ENCODE measurements at places on chromosomes 2 and 18.

DNA sequence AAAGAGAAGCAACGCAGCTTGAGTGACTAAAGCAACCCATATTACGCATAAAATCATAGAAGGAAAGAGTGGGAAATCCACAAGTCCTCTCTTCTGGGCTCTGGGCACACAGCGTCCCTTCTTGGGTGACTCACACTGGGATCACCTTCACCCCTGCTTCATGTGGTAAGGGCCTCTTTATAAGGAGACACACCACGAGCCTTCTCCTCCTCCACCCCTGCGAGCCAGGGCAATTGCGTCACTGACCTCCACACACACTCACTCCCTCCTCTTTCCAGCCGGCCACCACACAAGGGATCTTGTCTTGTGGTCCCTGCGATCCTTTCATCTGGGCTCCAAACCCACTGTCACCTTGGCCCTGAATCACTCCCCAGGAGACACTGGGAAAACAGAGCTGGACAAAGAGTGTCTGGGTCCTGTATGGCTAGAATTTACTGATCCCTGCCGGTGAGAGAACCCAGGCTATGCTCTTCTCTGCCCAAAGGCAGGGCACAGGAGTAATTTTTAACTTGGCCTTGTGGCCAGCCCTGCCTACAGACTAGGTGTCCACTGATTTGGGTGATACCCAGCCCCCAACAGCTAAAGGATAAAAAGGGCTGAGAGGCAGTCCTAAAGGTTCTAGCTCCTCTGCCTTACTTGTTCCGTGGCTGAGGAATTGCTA is 35.3 kb downstream of the NHEJ1 start:
- no peak for DNase-seq

DNA sequence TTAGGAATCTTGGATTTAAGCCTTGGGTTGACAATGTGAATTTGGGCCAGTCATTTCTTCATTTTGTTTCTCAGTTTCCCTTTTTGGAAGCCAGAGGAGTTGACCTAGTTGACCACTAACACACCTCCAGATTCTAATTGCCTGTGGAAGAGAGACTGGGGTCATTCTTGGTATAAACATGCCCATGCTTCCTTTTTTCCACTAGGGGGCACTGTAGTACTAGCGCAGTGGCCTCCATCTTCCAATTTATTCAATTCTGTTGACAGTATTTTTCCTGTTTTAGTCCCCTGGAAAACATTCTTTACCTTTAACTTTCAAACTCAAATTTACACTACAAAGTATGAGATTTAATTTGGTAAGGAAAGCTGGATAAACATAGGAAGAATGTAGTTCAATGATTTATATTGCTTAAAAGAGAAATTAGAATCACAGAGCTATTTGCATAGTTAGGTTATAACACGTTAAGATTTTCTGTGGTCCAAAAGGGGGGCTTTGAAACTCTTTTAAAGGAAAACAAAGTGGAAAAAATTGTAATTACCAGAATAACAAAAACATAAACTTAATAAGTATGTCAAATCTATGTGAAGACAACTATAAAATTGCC is 57.5 kb upstream of the AGPS start:
- DNase-seq, result no peak

- DNase-seq, result no peak
These were observed 7.2 kb upstream of the DAW1 start for GRCh38 chr2:227864161-227864756.

DNA sequence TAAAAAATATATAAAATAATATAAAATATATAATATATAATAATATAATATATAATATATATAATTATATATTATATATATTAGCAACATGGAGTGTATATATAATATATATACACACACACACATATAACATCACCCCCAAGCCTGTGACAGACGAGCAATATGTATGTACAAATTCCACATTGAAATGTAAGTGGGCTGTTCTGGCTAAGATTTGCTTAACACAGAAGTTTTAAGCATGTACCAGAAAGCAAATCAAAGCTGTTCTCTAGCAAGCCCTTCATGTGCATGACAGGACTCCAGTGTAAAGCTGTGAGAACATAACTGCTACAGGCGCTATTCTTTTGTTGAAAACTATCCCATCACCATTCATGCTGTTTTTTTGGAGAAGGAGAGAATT is 261.7 kb upstream of the TNP1 start:
- DNase-seq, result no peak

DNA sequence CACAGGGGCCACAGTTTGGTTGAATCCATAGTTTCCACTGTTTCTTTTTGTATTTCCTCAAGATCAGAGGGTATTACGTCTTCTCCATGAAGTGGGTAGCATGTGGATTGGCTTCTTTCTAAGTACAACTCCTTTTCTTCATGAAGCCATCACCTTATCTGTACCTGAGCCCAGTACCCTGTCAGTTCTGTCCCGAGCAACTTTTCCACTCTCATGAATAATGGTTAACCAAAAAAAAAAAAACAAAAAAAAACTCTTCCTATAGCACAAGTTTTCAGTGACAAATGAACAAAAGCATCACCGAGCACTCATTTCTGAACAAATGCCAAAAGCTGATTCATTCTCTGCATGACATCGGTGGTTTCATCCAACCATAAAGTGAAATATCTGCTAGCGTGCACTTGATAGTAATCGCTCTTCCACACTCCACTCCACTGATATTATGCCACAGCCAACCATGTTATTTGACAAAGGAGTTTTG is 53.0 kb upstream of the CCDC150 start:
- DNase-seq, result no peak

DNA sequence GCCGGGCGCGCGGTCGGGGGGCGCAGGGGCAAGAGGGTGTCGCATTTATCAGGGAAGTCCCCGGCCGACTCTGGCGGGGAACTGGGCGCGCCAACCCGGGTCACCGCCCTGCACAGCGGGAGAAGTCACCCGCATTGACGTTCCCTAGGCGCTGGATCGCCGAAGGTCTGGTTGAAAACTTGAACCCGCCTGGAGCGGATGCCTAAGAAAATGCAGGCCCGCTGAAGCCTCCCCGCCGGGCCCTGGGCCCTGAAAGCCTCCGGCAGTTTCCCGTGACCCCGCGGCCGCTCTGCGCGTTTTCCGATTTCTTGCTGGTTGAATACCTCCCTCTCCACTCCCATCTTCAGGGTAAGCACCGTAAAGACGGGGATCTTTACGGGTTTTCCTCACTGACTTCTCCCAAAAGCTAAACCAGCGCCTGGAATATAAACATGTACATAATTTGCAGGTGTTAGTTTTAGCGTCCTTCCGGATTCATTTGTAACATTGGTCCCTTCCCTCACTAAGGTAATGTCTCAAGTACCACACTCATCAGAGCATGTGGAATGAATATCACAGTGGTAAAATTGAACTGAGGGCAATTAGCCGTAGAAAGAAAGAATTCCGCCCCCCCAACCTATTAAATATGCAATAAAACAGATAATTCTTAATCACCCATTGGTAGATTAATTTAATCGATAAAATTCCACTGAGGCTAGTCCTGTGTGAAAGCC is 675 bp upstream of the SPIRE1 start:
- no peak for DNase-seq

GRCh38 chr2:171985076-171985475 is 14.7 kb upstream of the METAP1D start:
- no peak for DNase-seq

DNA sequence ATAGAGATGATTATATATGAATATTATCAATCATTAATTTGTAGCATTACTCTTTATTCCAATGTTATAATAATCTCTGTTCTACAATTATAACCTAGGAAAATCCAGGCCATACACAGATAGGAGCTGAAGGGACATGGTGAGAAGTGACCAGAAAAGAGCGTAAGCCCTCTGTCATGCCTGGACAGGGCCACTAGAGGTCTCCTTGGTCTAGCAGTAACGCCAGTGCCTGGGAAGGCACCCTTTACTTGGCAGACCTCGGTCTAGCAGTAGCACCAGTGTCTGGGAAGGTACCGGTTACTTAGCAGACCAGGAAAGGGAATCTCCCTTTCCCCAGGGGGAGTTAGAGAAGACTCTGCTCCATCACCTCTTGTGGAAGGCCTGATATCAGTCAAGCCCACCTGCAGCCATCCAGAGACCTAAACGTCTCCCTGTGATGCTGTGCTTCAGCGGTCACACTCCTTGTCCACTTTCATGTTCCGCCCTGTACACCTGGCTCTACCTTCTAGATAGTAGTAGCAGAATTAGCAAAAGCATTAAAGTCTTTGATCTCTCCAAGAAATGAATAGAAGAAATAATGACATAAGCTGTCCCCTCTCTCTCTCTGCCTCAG is 447.5 kb upstream of the FSIP2 start:
- no peak for DNase-seq

DNA sequence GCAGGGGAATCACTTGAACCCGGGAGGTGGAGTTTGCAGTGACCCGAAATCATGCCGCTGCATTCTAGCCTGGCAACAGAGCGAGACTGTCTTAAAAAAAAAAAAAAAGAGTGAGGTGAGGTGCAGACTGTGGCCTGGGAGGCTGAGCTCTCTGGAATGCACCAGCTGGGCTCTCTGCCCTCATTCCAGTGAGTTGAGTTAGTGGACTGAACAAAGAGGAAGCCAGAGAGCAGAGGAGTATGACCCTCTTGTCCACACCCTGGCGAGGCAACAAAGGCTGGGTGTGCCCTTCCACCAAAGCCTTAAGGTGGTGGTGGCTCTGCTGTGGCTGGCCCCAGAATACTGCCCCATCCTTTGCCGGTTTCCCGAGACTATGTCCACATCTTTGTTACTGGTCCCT is 71.3 kb upstream of the ACKR3 start:
- no peak for DNase-seq

DNA sequence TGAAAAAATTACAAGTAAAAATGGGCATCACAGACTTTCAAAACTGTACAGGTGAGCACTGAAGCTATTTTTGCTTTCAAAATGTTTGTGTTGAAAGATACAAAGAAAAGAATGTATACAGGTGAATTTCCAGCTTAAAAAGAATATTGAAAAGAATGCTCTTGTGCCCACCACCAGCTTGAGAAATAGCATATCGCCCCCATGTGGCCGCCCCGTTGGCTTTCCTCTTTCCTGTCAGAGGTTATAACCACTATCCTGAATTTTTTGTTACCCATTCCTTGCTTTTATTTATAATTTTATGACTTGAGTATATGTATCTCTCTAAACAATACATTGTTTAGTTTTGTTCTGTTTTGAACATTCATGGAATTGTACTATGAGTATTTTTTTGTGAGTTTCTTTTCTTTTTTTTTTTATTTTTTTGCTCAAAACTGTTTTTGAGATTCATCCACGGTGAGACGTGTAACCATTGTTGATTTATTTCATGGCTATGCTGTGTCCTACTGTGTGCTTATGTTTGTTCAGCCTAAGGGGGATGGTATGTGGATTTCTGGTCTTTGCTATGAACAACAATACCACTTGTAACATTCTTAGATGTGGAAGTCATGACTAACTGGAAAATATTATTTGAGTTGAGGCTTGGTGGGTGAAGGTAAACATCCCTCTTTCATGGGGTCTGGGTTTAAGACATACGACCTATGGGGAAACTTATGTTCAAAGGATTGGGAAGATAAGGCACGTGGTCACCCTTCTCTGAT is 11.6 kb downstream of the TRPM8 start:
- no peak for DNase-seq

- no peak for DNase-seq
These were observed 466.2 kb downstream of the IRS1 start for GRCh38 chr2:226333388-226333787.
